ENCODE measurements at places on chromosomes 12 and 14. TPM values are rescaled to one million over a fixed set of nuclear protein-coding genes. Genes with fewer than 3 reads are reported as not detected.

The SSTR1 gene
- total RNA-seq: not detected

The STON2 gene
- 89.6 TPM for total RNA-seq

The IKZF4 gene
- 4.2 TPM for total RNA-seq

The VTI1B gene
- 94.0 TPM for total RNA-seq

The GPD1 gene
- 7.7 TPM for total RNA-seq

The RPL10L gene
- not detected for total RNA-seq

The KLRK1 gene
- total RNA-seq: 1.1 TPM

The EEA1 gene
- 21.8 TPM for total RNA-seq

The MGST1 gene
- total RNA-seq: 666 TPM

The NANOG gene
- 0.40 TPM for total RNA-seq
